ENCODE measurements at places on chromosomes 12 and 14.

- no peaks in the 10 kb centered on the region for H3K36me3 ChIP-seq
- no peak overlapping the region for H3K4me3 ChIP-seq
- H3K27me3 ChIP-seq = no peaks in the 10 kb centered on the region
- DNase-seq = no peak
- no peak overlapping the region for H3K27ac ChIP-seq
These were observed 214.6 kb upstream of the TMEM132C start for GRCh38 chr12:128052331-128052730.

DNA sequence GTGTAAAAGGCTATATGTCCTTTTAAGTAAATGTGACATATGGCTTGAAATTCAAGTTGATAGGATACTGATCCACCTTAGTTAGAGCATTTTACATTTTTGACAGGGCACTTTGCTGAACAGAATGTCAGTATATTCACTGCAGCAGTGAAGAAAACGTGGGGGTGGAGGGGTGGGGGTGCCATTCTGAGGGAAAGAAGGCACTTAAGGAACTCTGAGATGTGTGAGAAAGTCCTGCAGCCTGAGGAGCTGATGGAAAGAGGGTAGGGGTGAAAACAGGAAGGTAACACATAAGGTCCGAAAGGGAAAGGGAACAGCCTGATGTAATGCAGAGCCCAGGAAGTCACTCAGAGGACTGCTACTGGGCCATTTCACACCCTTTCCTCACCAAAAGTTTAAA lies 265.5 kb upstream of the GRIP1 start:
- DNase-seq = no peak
- no peaks in the 10 kb centered on the region for H3K36me3 ChIP-seq
- no peak overlapping the region for H3K27ac ChIP-seq
- no peaks in the 10 kb centered on the region for H3K27me3 ChIP-seq
- no peaks in the 10 kb centered on the region for H3K4me1 ChIP-seq
- no peak overlapping the region for H3K4me3 ChIP-seq

- DNase-seq = peak; percentile 3
- H3K36me3 ChIP-seq = peaks cover 61% of the 10 kb centered on the region
- no peaks in the 10 kb centered on the region for H3K27me3 ChIP-seq
These were observed 32.5 kb downstream of the PSMC1 start for GRCh38 chr14:90288651-90289355.

GRCh38 chr12:125091401-125091800 lies 26.2 kb downstream of the AACS start:
- H3K4me3 ChIP-seq = no peak overlapping the region
- H3K27ac ChIP-seq = no peak overlapping the region
- DNase-seq = no peak
- peaks cover 16% of the 10 kb centered on the region for H3K36me3 ChIP-seq
- H3K4me1 ChIP-seq = peaks cover 61% of the 10 kb centered on the region

DNA sequence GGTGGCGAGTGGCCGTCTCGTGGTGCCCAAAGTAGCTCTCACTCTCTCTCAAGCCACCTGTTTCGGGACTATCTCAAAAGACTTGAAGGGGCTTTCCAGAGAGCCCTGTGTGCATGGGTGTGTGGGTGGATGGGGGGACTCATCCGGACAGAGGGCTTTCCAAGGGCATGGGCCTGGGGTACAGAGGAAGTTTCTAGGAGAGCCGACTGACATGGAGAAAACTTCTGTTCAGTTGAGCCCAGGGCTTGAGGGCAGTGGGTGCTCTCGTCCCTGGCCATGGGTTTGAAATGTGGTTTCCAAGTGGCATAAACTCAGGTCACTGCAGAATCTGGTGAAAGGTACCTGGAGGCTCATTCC lies 47.4 kb upstream of the MEG3 start:
- H3K27ac ChIP-seq = no peak overlapping the region
- H3K4me3 ChIP-seq = no peak overlapping the region
- no peaks in the 10 kb centered on the region for H3K27me3 ChIP-seq
- peaks cover 22% of the 10 kb centered on the region for H3K4me1 ChIP-seq

Measured in HepG2 (cell line).